ENCODE measurements at places on chromosomes 1 and 21.

- DNase-seq = no peak
Measured at GRCh38 chr1:234229581-234230387, 143.5 kb upstream of the COA6 start.

GRCh38 chr1:180151508-180151907, 3.2 kb upstream of the QSOX1 start:
- no peak for DNase-seq

DNA sequence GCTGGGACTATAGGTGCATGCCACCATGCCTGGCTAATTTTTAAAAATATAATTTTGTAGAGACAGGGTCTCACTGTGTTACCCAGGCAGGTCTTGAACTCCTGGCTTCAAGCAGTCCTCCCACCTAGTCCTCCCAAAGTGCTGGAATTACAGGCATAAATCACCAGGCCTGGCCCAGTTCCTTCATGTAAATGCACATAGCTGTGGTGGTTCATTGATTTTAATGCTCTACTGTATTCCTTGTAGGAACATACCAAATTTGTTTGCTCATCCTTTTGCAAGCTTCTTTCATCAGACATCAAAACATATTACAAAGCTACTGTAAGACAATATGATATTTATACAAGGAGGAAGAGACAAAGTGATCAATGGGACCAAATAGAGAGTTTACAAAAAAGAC, 237.5 kb upstream of the ESRRG start:
- DNase-seq = no peak

DNA sequence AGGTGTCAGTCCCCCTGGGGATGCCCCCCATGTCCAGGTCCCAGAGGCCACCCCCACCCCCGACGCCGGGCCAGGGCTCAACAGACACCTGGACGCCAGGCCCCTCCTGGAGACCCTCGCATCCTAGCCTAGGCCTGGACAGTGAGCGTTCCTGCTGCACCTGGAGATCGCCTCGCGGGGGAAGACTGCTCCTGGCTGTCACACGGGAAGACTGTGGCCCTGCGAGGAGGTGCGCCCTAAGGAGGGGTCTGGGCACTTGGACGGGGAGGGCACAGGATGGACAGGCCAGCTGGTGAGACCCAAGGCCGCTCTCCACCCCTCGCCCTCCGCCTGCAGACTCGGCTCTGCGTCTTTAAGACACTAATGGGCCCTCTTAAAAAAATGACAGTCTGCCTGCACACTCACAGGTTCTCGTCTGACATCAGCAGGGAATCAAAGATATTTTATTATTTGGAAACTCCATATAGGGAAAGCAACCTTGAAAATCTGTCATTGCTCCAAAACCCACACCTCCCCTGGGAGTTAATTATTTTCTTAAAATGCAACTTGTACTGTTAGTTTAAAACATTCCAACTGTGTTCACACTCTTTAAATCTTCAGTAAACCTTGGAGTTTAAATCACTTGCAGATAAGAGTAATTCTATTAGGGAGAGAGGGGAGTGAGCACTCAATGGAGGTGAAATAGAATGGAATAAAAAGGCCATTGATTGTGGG, 45.6 kb upstream of the ACTRT2 start:
- DNase-seq = no peak

DNA sequence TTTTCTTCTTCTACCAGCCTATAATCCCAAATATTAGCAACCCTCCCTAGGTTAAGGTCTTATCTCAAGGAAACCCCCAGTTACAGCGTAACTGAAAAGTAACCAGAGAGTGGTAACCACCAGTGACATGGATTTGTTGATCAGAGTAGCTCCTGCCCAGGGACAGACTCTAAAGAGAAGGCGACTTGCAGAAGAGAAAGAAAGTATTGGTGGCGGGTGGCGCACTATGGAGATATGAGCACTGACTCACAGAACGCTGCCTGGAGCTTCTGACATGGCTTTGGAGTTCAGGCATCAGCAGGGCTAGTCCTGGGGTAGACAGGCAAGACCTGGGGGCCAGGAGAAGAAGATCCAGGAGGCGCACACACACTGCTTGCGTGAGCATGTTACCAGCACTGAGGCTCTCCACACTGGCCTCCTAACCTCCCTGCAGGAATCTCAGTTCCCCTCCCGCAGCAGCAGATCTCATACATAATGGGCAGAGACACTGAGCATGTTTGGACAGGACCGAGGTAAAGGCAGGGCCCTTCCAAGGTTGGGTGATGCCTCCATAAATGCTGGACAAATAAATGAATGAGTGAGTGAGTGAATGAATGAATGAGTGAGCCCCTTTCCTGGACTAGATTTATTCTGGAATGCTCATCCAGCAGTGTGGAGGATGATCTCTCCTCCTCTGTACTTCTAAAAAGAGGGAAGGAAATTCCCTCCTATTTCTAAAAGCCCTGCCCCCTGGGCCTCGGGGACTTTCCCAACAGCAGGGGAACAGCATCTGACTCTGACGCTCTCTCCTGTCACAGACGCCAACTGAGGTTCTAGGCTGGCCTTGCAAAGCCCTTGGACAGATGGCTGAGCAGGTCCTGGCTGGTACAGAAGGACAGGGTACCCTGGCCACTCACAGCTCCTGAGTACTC, 175.5 kb downstream of the CLIC6 start:
- no peak for DNase-seq

- no peak for DNase-seq
Measured at GRCh38 chr1:100268202-100268601, 2.2 kb downstream of the RTCA start.

- no peak for DNase-seq
Measured at GRCh38 chr1:1061682-1062345, 12.3 kb downstream of the RNF223 start.

DNA sequence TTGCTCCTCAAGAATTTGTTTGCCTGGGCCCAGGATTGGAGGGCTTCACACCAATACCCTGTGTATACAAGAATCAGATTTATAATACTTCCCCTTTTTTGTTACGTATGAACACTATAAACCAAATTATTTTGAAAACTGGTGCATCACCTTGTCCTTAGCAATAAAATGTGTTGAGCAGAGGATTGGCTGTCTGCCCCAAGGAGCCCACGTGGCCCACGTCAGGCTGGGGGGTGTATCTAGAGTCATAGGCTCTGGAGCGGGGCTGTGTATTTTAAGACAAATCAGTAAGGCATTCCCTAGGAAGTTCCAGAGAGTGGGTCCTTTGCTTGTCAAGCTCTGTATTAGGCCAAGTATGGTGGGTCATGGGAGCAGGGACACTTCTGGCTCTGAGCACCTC, 2.0 kb upstream of the ST3GAL3 start:
- no peak for DNase-seq

DNA sequence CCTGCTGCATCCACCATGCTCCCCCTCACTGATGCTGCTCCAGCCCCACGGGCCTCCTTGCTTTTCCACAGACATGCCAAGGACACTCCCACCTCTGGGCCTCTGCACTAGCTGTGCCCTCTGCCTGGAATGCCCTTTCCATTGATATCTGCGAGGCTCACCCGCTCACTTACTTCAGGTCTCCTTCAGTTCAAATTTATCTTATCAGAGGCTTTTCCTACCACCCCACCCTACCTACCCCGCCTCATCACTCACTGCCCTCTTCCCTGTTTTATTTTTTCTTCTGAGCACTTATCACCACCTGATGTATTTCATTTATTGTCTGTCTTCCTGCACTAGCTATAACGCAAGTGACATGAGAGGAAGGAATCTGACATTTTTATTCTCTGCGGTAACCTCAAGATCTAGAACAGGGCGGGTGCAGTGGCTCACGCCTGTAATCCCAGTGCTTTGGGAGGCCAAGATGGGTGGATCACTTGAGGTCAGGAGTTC, 7.0 kb downstream of the HSPG2 start:
- no peak for DNase-seq

GRCh38 chr1:90616395-90616794, 100.7 kb downstream of the BARHL2 start:
- DNase-seq = no peak

GRCh38 chr1:4616831-4617465, 37.5 kb upstream of the AJAP1 start:
- no peak for DNase-seq

DNA sequence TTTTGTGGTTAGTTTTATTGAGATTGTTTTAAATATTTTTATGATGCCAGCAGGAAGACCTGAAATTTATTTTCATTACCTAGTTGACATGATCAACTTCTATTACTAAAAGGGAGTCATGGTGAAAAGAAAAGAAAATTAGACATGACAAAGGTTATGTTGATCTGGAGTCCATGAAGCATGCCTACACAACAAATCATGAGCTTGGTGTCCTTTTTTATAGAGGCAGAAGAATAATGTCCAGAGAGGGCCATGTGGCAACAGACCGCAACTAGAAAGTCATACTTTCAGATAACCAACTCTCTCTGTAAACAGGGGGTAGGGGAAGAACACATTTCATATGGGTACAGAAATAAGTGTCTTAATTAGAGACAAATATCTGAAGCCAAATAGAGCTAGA, 175.5 kb upstream of the HOOK1 start:
- DNase-seq = no peak

DNA sequence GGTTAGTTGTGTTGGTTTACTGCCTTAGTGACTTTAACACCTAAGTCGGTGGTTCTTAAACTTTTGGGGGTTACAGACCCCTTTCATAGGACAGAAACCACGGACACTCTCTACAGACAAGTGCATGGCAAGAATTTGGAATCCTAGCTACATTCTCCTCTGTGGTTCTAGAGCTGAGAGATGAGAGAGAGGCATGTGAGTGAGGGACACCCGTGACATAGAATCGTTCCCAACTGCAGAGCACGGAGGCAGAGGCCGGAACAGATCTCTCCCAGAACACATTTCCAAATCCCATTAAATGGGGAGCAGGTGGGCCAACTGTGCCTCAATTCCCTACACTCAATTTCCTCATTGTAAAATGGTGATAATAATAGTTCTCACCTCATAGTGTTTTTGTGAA, 60.7 kb downstream of the DAB1 start:
- DNase-seq = no peak

GRCh38 chr1:214419650-214420049, 131.8 kb downstream of the PTPN14 start:
- no peak for DNase-seq

GRCh38 chr1:54132495-54132894, 20.3 kb downstream of the CDCP2 start:
- no peak for DNase-seq

- no peak for DNase-seq
Measured at GRCh38 chr1:233389893-233390292, 62.4 kb downstream of the MAP3K21 start.

DNA sequence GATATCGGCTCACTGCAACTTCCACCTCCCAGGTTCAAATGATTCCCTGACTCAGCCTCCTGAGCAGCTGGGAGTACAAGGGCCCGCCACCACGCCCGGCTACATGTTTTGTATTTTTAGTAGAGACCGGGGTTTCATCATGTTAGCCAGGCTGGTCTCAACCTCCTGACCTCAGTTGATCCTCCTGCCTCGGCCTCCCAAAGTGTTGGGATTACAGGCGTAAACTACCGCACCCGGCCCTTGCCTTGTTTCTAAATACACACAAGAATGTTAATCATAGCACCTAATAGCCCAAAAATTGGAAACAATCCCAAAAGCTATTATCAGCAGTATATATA, 1.2 kb upstream of the MSTO1 start:
- DNase-seq = no peak

- DNase-seq = no peak
Measured at GRCh38 chr1:170494369-170494768, 37.6 kb upstream of the GORAB start.

DNA sequence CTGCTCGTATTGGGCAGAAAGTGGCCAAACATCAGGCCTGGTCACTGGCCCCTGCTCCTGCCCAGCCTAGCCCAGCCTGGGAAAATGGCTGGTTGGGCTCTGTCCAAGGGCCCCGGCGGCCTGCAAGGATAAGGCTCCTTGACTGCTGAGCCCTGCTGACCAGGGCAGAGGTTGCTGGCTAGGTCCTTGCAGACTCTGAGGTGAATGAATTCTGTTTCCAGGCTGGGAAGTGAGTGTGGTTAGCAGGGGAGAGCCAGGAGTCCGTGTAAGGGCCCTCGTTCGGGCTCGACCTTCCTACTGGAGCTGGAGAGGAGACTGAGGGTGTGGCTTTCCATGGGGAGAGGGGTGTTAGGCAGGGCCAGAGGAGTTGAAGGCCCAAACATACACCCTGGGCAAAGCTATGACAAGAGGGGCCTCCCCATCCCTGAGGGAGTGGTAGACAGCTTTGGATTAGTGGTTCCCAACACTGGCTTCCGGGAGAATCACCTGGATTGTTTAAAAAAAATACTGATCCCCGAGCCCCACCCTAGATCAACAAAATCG, 20.6 kb downstream of the CSF1 start:
- DNase-seq = no peak

- DNase-seq = no peak
Measured at GRCh38 chr21:32604464-32604863, 7.7 kb downstream of the CFAP298 start.

- DNase-seq = no peak
Measured at GRCh38 chr1:203999618-204000017, 73.3 kb upstream of the SOX13 start.

GRCh38 chr1:42917241-42917495, 41.5 kb downstream of the SLC2A1 start:
- no peak for DNase-seq

GRCh38 chr1:57686306-57686705, 262.4 kb upstream of the DAB1 start:
- DNase-seq = no peak

GRCh38 chr1:18284805-18285537, 177.4 kb downstream of the IGSF21 start:
- DNase-seq = no peak

- no peak for DNase-seq
Measured at GRCh38 chr1:195481293-195481692, 1126.9 kb downstream of the KCNT2 start.

DNA sequence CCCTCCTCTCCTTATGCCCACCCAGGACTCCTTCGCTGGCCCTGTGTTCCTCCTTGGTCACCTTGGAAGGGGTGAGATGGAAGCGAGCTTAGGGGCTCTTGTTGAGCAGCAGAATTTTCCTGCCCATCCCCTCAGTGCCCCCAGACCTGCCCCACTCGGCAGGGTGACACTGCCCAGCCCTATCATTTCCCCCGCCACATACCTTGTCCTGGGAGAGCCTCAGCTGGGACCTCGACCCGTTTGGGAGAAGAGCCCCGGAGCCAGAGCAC, 1.4 kb upstream of the FNDC5 start:
- no peak for DNase-seq

DNA sequence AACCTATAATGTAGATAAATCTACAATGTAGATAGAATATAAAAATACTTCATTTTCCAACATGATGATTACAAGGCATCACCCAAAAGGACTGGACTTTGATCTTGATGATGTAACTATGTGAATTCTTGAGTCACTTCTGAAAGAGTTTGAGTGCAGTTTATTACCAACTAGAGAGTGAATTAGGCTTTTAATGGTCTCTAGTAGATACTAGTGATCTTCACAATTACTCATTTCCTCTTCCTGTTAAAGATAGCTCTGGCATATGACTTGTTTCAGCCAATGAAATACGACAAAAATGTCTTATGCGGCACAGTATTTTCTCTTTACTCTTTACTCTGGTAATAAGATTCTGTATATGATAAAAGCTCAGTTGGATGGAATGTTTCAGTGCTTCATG, 1588.1 kb upstream of the B3GALT2 start:
- DNase-seq = no peak

Data from CD4-positive, alpha-beta T cell treated with Interleukin-12 subunit alpha and Interleukin-12 subunit beta, for 1 hour (primary cell).